ENCODE measurements at places on chromosomes 5 and 9.

- no peak for DNase-seq
Observed at GRCh38 chr5:108878756-108879155, 131.1 kb downstream of the FER start.

- no peak for DNase-seq
Observed at GRCh38 chr5:161027763-161028162, 175.8 kb upstream of the ATP10B start.

- DNase-seq = no peak
Observed at GRCh38 chr5:119370486-119370885, 14.7 kb downstream of the TNFAIP8 start.

- no peak for DNase-seq
Observed at GRCh38 chr5:142210864-142211412, 102.4 kb downstream of the NDFIP1 start.

GRCh38 chr9:86682240-86682639 is 265.1 kb downstream of the GAS1 start:
- no peak for DNase-seq

DNA sequence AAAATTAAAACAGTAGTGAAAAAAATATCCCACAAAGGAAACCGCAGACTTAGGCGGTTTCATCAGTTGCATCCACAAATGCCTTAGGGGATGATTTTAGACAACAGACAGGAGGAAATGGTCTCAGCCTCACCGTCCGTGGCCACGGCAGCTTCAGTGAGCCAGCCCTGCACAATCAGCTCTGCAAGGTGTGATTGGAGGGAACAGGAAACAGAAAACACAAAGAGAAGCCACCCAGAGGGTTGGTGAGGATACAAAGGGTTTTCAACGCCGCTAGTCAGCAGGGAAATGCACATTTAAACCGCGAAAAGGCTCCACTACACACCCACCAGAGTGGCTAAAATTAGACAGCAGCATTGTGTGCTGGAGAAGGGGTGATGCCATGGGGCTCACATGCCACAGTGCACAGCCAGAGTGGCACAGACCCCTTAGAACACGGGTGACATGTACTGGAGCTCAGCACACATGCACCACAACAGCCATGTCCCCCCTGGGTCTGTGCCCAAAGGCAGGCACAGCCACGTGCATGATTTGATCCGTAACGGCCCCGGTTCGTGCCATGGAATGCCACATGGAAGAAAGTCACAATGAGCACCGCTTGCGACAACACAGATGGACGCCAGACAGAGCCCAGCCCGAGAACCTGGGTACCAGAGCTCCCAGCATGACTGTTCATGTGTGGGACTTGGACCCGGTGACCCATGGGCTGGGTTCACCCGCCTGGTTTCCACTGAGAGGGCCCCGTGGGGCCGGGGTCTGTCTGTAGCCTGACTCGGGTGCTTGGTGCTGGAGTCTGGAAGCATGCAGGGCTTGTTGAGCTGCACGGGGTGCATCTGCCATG is 18.3 kb upstream of the TERT start:
- DNase-seq = peak; percentile 30

- no peak for DNase-seq
Observed at GRCh38 chr9:114130141-114130540, 25.2 kb upstream of the COL27A1 start.

- no peak for DNase-seq
Observed at GRCh38 chr9:92496396-92497176, 14.3 kb upstream of the ASPN start.

- DNase-seq = no peak
Observed at GRCh38 chr5:172758077-172758833, 12.7 kb downstream of the DUSP1 start.

DNA sequence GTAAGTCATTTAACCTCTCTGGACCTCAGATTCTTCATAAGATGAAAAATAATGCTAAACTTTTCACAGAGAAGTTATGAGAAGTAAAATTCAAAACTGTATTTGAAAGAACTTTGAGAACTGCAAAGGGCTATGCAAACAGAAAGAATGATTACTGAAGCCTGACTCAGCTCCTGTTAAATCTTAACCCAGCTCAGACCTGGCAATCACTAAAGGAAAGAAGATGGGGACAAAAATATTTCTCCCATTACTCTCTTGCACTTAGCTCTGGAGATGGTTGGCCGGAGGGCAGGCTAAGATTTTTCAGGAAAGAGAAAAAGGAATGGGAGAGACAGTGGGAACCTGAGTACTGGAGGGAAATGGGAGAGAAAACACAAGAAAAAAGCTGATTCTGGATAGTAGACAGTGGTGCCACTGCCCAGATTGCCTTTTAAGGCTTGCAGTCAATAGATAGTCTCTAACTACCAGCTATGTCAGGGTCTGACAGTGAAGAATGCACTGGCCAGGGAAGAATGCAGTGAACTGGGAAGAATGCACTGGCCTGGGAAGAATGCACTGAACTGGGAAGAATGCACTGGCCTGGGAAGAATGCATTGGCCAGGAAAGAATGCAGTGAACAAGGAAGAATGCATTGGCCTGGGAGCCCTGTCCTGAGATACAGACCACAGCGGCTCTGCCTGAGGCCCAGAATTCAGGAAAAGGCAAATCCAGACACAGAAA is 25.2 kb upstream of the CEMIP2 start:
- DNase-seq = no peak

DNA sequence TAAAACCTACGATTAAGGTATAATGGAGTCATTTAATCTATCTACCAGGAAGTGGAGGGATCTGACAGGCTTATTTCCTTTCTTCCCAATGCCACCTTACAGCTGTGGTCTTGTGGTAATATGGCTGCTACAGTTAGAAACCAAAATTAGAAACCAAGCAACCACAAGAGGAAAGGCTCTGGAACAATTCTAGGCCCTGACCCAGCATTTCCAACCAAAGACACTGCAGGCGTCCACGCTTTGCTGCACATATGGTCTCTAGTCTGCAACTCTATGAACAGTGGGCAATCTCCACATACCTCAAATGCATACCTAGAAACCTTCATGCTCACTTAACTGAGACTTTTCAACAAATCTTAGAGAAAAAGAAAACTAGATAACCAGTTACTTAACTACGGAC is 339.1 kb downstream of the NFIB start:
- no peak for DNase-seq

DNA sequence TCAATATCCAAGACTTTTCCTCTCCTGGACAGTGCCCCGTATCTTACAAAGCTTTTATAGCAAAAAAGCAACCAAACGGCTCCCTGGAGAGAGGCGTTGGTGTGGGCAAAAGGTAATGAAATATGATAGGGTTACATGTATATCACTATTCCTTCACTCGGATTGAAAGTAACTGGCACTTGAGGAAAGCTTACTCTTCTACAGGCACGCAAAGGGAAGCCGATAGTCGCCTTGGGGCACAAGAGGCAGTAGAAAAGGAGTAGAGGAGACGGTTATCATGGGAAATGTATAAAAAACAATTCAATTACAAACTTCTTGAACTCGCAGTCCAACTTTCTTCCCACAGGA is 1.1 kb downstream of the DIAPH1 start:
- no peak for DNase-seq

DNA sequence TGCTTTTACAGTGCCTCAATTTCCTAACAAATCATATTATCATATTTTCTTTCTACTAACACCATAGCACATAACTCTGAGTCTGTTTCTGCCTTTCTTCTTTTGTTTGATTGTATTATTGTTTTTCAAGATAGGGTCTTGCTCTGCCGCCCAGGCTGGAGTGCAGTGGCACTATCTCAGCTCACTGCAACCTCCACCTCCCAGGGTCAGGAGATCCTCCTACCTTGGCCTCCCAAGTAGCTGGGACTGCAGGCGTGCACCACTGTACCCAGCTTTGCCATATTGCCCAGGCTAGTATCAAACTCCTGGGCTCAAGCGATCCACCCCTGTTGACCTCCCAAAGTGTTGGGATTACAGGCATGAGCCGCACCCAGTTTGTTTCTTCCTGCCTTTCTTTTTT is 18.7 kb downstream of the PAIP2 start:
- no peak for DNase-seq

DNA sequence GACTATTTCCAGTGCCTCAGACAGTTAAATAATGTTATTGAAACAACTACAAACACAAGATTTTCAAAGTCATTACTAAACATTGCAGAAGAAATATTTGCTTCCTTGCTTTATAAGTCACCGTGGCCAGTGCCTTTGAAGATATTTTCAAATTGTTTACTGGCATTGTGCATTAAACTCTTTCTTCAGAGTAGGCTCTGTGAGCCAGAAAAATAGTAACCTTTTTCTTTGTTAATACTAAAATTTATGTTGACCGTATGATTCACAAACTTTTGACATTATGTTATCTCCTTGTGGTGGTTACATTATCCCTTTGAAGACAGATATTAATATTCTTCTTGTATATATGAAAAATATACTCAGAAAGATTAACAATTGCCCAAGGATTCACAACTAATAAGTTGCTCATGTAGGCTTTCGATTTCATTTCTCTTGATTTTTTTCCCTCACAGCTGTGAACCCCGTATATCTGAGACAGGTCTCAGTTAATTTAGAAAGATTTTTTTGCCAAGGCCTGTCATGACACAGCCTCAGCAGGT is 140.1 kb downstream of the NR3C1 start:
- no peak for DNase-seq

- no peak for DNase-seq
Observed at GRCh38 chr9:74765481-74765971, 122.2 kb downstream of the TRPM6 start.

GRCh38 chr9:3751125-3751758 is 225.4 kb upstream of the RFX3 start:
- DNase-seq = no peak

DNA sequence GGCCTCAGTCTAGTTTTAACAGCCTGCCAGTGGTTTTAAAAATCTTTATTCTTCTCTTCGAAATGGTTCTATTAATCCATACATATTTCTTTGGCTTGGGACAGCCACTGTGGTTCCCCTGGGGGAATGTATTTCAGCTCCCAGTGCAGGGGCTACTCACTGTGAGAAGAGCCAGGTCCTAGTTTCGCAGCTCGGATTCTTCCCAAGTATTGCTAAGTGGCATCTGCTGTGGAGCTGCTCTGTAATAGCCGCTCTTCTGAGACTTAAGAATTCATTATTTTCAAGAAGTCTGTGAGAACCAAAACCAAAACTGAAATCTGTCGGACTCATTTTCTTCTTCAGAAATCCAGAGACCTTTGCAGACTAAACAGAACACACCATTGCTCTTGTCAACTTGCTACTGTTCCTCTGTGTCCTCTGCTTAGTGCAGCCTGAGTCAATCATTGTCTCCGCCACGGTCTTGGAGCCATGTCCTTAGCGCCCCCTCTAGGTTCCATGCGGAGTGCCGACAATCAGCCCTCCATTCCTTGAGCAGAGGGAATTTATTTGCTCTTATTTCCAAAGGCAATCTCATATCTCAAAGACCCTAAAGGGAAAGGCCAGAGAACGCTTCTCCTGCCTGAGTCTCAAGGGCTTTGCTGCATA is 478.2 kb downstream of the SPATA31D1 start:
- DNase-seq = peak; percentile 42

DNA sequence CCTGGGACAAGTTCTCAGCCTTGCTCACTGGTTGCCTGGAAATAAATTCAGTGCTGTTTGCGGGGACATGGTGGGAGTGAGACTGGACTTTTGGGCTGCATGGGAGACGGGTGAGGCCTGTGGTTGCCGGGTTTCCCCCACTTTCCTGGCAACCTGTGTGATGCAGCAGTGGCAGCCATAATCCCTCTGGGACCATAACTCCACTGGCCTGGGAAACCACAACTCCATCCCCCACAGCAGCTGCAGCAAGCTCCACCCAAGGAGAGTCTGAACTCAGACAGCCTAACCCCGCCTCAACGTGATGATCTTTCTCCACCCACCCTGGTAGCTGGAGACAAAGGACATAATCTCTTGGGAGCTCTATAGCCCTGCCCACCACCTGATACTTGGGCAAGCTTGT is 349.9 kb downstream of the PIK3R1 start:
- no peak for DNase-seq

DNA sequence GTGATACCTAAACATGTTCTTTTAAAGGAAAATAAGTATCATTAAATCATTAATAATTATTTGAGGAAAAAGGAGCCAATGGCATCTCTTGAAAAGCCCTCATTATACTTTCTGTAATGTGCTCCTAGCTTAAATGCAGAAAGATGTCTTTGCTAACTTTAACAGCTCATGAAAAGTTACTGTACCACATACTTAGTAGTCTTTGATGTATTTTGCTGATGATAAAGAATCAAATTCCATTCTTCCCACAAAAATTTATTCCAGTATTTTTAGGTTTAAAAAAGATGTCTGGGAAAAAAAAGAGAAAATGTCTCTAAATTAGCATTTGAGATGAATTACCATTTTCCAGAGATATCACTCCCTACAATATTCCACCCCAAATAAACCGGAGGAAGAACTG is 112.5 kb downstream of the PPP2R2B start:
- DNase-seq = no peak

GRCh38 chr5:159764283-159765134 is 151.8 kb upstream of the ADRA1B start:
- DNase-seq = no peak

DNA sequence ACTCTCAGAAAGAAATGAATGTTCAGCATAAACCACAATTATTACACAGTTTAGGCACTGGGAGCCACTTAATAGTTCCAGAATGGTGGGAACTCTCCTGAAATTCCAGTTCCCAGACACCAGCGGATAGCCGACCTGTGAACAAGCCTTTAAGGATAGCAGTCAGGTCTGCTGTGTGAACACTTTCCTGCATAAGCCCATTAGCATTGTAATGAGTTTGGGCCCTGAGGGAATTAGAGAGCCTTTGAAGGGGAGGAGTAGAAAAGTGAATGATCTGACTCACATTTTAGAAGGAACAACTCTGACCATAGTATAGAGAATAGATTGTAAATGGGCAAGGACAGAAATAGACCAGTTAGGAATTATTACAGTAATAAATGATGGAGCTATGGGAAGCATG is 189.1 kb downstream of the ADGRV1 start:
- DNase-seq = no peak

GRCh38 chr9:111008158-111009075 is 29.9 kb downstream of the LPAR1 start:
- no peak for DNase-seq

GRCh38 chr5:2658881-2659470 is 92.5 kb downstream of the IRX2 start:
- DNase-seq = no peak

- DNase-seq = no peak
Observed at GRCh38 chr9:113599646-113600022, 136.1 kb downstream of the RGS3 start.

DNA sequence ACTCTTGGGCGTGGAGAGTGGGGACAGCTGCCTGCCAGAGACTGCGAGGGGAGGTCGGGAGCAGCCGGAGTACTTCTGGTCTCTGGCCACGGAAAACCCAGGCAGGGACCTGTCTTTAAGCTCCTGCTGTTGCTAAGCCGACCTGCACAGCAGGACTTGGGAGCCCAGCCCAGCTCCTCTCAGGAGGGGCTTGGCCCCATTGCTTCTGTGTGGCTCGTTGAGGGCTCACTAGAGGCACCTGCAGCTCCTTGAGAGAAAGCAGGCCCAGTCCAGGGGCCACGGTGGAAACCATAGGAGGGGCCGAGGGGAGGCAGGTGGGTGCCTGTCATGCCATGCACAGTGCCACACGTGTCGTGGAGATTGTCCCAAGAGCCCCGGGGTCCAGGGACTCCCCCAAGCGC is 3.3 kb upstream of the LCN2 start:
- DNase-seq = no peak

GRCh38 chr9:123540457-123540856 is 184.5 kb downstream of the CRB2 start:
- no peak for DNase-seq

Measured in mesothelial cell of epicardium (in vitro differentiated cells).